Pulmonary artery endothelial cell (primary cell): ENCODE measurements at places on chromosomes 4 and X. TPM values are rescaled to one million over a fixed set of nuclear protein-coding genes. Genes with fewer than 3 reads are reported as not detected.

GRCh38 chr4:15295421-15296162 is 132.2 kb upstream of the C1QTNF7 start:
- no peak for DNase-seq

SSX7 gene
- total RNA-seq: not detected in 2 replicates

WDR17 gene
- total RNA-seq: under 0.01 and 0.32 TPM in 2 replicates

DNA sequence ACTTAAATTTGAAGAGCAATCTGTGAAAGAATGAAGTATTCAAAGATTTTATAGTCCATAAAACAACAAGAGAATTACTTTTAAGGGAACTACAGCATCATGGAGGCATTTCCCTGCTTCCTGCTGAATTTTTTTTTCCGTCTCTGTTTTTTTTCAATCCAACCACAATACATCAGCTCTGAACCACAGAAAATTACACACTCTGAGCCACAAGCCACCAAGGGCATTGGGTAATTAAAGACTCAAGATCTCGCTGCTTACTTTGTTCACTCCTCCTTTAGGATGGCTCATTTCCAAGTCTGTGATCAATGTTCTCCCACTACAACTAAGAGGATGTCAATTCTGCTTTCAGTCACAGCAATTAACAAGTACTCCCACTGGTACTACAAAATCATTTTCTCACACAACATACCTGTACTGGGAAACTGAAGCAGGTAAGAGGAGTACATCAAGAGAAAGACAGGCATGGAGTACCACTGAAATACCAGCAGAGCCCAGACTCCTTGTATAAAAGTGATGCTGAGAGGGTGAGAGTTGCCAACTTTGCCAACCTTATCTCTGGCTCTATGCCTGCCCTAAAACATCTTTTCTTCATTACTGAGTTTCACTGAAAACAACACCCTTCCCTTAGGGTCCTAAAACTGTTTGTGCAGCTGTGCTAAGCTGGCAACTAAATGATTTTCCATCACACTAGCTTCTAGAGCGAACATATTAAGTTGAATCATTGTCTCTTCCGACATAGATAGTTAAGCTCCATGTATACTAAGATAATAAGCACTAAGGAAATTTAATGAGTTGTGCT is 105.8 kb upstream of the MAGEB18 start:
- DNase-seq: no peak

DNA sequence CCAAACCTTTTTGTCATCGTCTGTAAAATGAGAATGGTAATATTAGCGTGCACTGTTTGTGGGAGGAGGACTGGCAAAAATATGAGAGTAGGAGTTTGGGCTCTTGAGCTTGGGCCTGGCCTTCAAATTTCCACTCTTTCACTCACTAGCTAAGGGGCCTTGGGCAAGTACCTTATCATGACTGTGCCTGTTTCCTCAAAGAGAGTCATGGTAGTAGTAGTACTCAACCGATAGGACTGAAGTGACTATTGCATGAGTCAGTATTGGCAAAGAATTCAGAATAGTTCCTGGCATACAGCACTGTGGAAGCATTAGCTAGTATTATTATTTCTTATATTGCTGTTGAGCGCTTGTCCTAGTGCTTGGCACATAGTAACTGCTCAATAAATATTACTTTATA is 16.0 kb upstream of the RBM3 start:
- DNase-seq: peak; percentile 55

IDH3G gene
- 41.1 and 58.8 TPM in 2 replicates for total RNA-seq

DNA sequence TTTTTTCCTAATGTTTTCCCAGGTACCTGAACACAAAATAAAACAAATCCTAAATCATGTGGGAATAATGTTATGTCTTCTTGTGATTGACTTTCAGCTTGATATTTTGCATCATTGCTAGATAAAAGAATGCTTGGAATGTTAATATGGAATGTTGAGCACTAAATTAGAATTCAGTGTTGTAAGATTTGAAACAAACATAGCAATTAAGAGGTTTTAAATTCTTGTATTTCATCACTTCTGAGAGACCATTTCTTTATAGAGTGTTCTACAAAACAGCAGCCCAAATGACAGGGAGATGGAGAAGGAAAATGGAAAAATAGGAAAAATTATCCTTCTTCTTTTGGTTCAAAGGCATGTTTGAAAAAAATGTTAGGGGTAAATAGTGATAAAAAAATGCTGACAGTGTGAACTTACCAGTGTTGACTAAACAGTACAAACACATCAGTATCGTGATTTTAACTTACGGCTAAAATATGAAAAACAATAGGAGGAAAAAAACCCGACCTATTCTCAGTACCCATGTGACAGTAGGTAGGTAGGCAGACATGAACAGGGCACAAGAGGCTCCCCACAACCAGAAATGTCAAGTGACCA is 102.6 kb upstream of the PDE5A start:
- DNase-seq: no peak

DNA sequence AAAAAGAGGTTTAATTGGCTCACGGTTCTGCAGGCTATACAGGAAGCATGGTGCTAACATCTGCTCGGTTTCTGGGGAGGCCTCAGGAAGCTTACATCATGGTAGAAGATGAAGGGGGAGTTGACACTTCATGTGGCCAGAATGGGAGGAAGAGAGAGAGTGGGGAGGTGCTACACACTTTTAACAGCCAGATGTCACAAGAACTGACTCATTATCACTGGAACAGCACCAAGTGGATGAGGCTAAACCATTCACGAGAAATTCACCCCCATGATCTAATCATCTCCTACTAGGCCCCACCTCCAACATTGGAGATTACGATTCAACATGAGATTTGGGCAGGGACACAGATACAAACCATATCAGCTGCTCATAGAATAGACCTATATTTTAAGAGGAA is 255.8 kb downstream of the OPHN1 start:
- DNase-seq: no peak

DNA sequence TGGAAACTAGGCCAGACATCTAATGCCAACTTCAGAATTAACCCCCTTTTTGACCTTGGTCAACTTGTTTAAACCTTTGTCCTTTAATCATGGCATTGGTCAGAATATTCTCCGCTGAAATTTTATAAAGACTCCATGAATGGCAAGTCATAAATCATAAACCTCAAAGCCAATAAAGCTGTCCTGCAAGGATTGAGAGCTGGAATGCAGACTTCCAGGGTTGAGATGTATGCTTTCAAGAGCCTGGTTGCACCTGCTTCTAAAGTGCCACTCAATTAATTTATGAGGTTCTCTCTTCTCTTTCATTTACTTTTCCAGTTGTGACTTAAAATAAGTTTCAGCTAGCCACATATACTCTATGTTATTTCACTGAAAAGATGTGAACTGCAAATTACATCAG is 136.2 kb upstream of the HCCS start:
- DNase-seq: no peak

DNA sequence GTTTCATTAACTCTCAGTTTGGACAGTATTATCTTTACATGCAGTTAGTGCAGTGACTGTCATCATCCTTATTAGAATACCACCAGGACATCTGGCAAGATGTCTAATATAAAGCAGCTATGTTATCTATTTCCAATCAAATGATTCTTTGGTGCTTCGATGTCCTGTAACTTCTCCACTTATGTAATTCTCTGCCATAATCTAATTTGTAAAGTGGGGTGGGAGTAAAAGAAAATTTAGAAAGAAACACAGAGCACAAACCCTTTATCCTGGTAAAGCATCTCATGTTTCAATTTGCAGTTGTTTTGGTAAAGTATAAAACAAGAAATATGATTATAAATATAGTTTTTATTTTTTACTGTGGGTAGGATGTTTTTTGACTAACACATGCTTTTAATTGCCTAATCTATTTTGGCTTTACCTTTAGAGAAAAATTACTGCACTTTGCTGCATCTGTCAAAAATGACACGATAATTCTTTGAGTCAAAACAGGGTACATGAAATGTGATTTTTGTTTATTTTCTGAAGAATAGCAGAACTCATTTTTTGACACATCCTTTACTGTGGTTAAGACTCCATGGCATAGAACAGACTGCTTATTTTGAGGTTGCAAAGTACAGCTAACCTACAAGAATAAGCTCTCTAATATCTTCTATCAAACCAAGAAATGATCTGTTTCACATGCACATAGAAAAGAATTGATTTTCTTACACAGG is 382.9 kb downstream of the RPA4 start:
- no peak for DNase-seq

GRCh38 chr4:89298155-89298554 is 9.4 kb downstream of the GPRIN3 start:
- no peak for DNase-seq

GRCh38 chr4:130044788-130045531 is 949.0 kb downstream of the C4orf33 start:
- DNase-seq: no peak

GRCh38 chr4:15015170-15015569 is 12.9 kb downstream of the CPEB2 start:
- DNase-seq: no peak

GRCh38 chr4:94359221-94359620 is 16.6 kb upstream of the HPGDS start:
- DNase-seq: no peak

POU4F2 gene
- not detected in 2 replicates for total RNA-seq

GRCh38 chr4:38072578-38072977 is 112.4 kb downstream of the PTTG2 start:
- DNase-seq: no peak

SOX3 gene
- not detected in 2 replicates for total RNA-seq

- DNase-seq: no peak
Observed at GRCh38 chrX:71482228-71482958, 50.5 kb upstream of the OGT start.

GRCh38 chrX:132463411-132463810 is 25.4 kb downstream of the MBNL3 start:
- DNase-seq: no peak

- DNase-seq: no peak
Observed at GRCh38 chrX:44223150-44223549, 120.3 kb downstream of the EFHC2 start.

EVC2 gene
- 9.3 and 12.1 TPM in 2 replicates for total RNA-seq

CLTRN gene
- total RNA-seq: not detected in 2 replicates

COL25A1 gene
- 0.14 and 4.0 TPM in 2 replicates for total RNA-seq

OPHN1 gene
- 5.3 and 7.4 TPM in 2 replicates for total RNA-seq

DNA sequence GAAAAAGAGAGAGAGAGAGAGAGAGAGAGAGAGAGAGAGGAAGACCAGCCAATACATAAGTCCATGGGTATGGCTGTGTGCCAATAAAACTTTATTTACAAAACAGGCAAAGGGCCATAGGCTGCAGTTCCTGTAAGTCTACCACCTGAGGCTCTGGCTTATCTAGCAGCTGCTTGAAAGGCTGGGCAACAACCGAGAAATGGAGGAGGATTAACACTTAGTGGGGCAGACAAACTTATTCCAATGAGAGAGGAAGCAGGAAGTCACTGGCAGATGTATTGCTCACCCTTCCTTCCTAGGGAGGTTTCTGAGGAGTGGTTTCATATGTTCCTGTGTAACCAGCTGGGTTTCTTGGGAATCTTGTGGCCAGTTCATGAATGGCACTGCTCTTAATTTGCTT is 4.7 kb upstream of the GPR143 start:
- peak; percentile 44 for DNase-seq
